ENCODE measurements at places on chromosomes 12 and 14.

DNA sequence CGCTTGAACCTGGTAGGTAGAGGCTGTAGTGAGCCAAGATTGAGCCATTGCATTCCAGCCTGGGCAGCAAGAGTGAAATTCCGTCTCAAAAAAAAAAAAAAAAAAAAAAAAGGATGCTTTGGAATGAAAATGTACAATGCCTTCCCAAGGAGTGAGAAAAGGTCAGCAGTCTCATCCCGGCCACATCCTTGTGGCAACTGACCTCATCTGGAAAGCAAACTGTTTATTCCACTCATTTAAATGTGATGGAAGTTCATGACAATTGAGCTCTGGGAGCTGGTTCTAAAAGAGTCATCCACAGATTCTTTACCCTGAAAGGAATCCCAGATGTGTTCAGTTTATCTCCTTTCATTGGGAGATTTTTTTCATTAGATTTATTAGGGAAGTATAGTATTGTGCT, 19.4 kb upstream of the LIMA1 start:
- no peak for DNase-seq

- DNase-seq: no peak
These were observed 60.9 kb upstream of the OR4E1 start for GRCh38 chr14:21734457-21735074.

GRCh38 chr12:104258476-104259067, 43.0 kb downstream of the TXNRD1 start:
- DNase-seq: no peak

DNA sequence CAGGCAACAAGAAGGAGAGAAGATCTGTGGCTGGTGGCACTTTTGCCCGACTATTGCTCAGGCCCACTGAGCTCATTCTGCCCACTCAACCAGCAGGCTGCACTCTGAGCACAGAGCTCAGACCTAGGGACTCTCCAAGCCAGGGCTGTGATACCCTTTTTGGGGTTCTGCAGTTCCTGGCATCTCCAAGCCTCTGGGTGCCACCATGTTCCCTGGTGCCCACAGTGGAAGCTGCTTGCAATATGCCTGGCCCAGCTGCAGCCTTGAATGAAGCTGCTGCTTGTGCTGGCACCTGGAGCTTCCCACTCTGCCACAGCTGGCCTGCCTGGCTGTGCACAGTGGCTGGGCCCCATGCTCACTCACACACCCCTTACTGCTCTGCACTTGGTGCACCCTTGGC, 236.1 kb downstream of the ADGRD1 start:
- no peak for DNase-seq

DNA sequence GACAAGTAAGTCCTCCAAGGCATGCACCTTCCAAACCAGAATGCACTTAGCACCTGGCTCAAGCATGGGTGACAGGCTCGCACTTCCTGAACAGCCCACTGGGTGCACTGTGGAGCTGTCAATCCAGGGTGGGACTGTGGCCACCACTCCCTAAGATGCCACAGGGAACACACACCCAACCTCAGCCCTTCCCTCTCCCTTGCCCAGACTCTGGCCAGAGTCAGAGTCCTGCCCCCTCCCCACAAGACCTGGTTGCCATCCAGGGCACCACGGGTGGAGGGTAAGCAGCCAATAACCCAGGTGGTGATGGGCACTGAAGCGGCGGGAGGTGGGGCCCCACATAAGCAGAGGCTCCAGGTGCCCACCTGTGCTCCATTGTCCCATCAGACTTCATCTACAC, 160.6 kb downstream of the MYRFL start:
- DNase-seq: no peak

- no peak for DNase-seq
These were observed 455.0 kb upstream of the TMEM132C start for GRCh38 chr12:127811988-127812387.

DNA sequence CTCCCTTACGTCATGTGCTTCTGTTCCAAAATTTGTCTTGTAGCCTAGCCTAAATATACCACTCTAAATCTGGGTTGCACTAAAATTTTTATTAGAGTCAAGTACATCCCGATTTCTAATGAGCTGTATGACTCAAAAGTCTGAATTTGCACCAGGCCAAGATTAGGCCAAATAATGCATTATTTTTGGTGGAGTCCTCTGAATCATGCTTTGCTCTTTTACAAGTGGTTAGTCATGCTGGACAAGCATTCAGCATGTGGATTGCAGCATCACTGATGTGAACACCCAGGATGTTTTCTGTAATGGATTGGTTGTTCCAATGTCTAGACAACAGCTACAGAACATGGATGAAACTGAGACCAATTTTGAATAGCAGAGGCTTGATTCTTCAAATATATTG, 23.7 kb downstream of the HEBP1 start:
- no peak for DNase-seq

- no peak for DNase-seq
These were observed 5.5 kb downstream of the C12orf56 start for GRCh38 chr12:64385019-64385418.

GRCh38 chr14:95365401-95365800, 45.7 kb upstream of the CLMN start:
- DNase-seq: no peak

DNA sequence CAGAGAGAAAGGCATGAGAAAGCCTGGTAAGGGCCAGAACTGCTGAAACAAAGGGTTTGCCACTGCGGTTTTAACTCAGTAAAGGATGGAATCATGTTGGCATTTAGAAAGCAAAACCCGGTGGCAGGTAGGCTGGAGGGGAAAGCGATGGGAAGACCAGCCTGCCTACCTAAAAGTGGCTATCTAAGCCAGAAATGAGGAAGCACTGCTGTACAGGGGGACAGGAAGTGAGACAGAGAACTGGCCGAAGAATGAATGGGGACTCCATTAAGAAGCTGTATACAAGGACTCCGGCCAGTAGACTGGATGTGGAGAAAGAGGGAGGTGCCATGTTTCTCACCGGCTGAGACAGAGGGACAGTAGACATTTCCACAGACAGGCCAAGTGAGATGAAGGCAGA, 48.2 kb downstream of the PPM1H start:
- DNase-seq: no peak

- no peak for DNase-seq
These were observed 91.1 kb downstream of the USP15 start for GRCh38 chr12:62351326-62351725.

DNA sequence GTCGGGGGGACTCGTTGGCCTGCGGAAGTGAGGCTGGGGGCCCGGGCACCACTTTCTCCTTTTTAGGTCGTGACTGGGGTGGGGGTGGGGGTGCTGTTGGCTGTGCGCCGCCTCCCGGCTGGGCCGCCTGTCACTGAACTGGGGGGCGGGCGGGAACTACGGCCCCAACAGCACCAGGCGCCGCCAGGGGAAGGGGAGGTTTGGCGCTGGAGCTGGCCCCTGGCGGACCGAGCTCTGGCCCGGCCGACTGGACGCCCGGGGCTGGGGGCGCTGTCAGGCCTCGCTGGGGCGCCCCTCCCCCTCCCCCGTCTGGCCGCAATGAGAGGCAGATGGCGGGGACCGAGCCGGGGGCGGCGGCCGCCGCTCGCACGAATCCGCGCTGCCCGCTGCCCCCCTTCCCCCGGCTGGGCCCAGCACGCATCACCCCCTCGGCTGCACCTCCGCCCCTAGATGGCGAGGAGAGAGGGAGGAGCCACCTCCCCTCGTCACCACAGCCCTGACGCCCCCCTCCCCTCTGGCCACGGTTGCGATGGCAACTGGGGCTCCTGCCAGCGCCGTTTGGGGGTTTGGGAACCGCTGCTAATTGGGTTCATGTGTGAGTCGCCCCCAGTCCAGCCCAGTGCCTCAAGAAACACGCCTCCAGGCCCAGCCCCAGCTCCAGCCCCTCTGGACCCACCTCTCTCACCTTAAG, 723 bp downstream of the NFATC4 start:
- DNase-seq: no peak

- DNase-seq: no peak
These were observed 151.0 kb downstream of the EPS8 start for GRCh38 chr12:15638231-15638630.

DNA sequence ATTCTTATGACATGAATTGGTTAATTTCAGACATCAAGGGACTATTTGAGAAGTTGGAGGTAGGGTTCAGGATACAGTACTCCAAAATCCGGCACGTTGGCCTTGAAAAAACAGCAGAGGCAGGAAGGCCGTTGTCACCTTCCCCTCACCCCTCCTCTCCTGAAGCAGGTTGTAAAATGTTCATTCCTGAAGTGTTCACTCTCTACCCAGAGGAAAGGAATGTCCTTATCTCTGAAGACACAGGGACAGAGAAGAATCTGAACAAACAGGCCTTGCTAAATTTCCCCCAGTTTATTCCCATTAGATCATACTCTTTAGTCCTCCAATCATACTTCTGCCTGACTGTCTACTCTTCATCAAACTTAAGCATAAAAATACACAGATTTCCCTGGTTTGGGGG, 313.6 kb downstream of the ZFP36L1 start:
- no peak for DNase-seq

GRCh38 chr14:30692669-30693068, 70.5 kb downstream of the SCFD1 start:
- DNase-seq: no peak

DNA sequence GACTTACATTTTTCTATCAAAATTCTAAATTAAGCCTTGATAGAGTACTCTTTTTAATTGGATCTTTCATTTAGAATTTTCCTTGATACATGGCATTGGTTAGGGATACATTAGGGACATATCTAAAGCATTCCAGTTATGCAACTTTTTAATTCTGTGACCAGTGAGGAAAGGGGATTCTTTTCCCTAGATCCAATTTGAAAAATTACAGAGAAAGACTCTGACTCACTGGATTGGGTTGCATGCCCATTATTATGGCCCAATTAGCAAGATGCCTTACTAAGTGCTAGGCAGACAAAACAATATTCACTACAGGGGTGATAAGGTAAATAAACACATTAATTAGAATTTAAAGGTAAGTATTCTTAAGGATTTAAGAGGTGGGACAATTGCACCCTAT, 5.2 kb upstream of the RAD52 start:
- DNase-seq: no peak

- DNase-seq: no peak
These were observed 196.2 kb downstream of the ITPR2 start for GRCh38 chr12:26636710-26637328.

- no peak for DNase-seq
These were observed 46.7 kb downstream of the EML5 start for GRCh38 chr14:88746052-88746451.

- no peak for DNase-seq
These were observed 316.8 kb downstream of the SNAPC1 start for GRCh38 chr14:62079038-62079437.

GRCh38 chr12:105369014-105369413, 38.5 kb downstream of the C12orf75 start:
- no peak for DNase-seq

DNA sequence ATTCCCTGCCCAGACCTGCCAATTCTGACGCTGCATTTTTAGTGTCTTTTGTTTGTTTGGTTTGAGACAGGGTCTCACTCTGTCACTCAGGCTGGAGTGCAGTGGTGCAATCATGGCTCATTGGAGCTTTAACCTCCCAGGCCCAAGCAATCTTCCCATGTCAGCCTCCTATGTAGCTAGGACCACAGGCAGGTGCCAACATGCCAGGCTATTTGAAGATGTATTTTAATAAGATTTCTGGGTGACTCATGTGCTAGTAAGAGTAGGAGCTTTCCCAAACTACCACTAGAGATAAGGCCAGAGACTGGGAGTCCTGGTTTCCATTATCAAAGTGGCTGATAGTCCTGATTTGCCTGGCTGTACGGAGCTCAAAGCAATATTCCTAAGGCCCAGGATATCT, 693.3 kb downstream of the MED13L start:
- no peak for DNase-seq

DNA sequence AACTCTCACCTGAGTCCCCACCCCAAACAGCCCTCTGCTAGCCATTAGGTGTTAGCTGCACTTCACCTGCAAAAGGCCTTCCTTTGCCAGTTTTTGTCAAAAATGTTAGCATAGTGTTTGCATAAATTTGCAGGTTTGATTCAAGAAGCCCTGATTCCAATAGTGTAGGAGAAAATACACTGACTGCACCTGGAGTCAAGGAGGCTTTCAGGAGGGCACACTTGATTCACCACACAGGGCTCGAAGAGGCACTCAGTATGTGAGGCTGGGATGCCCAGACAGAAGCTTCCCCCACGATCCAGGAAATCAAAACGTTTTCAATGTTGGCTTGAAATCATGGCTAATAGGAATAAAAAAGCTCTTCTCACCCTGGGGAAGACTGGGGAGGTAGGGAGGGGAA, 40.5 kb upstream of the DDX11 start:
- DNase-seq: no peak

GRCh38 chr12:77817276-77817675, 13.4 kb upstream of the NAV3 start:
- no peak for DNase-seq

GRCh38 chr12:124677552-124678356, 110.3 kb upstream of the NCOR2 start:
- no peak for DNase-seq

DNA sequence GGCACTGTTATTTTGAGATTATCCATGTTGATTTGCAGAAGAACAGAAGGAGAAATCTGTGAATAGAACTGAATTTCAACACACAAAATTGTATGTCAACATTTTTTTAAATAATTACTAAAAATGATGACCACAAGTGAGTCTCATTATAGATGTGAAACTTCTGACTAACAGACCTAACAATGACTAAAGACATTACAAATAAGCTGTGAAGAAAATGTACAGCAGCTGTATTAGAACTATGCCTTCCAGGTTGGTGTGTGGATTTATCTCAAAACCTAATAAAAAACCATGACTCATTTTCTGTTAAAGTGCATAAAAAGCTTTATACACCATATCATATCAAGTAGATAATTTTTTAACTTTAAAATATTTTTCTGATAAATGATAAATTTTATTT, 22.5 kb upstream of the FOXG1 start:
- DNase-seq: no peak

- no peak for DNase-seq
These were observed 190.0 kb upstream of the C14orf180 start for GRCh38 chr14:104389326-104390220.

GRCh38 chr14:71230897-71231296, 323.6 kb downstream of the PCNX1 start:
- DNase-seq: no peak

DNA sequence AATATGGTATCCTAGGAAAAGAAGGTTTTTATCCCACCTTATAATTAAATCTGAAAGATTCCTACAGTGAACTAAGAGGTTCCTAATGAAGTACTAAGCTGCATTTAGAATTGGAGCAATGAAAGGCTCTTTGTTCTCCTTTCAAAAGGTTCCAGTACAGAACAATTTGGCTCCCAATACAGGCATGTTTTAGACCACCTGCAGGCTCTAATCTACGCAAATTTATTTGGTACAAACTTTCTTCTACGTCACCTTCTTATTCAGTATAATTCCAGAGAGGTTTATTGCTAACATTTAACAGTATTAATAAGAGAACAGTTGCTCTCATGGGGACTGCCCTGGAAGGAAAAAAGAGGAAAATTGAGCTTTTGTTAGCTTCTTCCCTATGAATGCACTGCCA, 37.6 kb upstream of the SLCO1C1 start:
- DNase-seq: no peak

DNA sequence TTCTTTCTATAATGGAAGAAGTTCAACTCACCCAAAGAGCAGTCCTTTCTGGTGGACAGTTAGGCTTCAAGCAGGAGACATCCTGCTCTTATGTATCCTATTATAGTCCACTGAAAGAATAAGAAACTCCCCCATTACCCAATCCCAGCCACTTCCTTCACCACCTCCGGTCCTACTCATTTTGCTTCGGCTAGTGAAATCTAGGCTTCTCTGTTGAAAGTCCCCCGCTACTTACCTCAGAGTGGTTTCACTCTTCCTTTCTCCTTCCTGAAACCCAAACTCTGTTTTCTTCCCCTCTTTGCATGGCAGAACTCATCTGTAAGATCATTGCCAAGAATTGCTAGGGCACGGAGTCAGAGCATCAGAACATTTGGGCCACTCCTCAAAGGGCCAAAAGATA, at the start of gene GPR84:
TSS of gene GPR84 (minus strand) at position 74 of the 400 bp plus-strand sequence. CDS start 635 bp downstream, outside the sequence.
- DNase-seq: no peak
